ENCODE measurements at places on chromosomes 13 and 19.
A peak's percentile ranks its signal among the peaks of the same experiment; 100 is the strongest.

DNA sequence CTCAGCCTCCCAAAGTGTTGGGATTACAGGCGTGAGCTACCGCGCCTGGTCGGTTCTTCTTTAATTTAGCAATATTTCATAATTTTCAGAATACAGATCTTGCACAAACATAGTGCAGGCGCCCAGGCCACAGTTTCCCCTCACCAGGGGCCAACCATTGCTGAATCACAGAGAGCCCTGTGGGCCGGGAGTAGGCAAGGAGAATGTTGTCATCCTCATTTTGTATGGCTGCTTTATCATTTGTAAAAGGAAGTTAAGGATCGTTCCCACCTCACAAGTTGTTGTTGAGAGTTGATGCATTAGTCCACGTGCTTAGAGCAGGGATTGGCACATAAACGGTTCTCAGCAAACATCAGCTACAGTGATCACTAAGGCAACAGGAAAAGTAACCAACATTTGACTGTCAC is 30.2 kb downstream of the MEIS3 start:
- DNase-seq = no peak

- DNase-seq = peak; percentile 38
Measured at GRCh38 chr19:41264581-41265394, 616 bp downstream of the HNRNPUL1 start.

DNA sequence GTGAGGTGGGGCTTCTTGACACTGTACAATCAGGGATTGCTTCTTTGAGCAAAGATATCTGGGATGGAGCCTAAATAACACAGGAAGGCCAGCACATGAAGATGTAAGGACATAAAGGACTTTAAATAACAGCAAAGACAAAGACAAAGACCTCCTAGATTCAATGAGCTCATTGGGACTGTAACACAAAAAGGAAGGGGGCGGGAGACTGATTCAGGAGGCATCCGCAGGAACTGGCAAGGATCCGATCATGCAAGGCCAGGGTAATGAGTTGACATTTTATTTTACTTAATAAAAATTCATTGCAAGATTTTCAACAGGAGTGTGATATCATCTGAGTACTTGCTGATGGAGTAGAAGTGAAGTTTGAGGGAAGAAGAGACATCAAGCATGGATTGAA is 121.5 kb downstream of the LHFPL6 start:
- DNase-seq = no peak

DNA sequence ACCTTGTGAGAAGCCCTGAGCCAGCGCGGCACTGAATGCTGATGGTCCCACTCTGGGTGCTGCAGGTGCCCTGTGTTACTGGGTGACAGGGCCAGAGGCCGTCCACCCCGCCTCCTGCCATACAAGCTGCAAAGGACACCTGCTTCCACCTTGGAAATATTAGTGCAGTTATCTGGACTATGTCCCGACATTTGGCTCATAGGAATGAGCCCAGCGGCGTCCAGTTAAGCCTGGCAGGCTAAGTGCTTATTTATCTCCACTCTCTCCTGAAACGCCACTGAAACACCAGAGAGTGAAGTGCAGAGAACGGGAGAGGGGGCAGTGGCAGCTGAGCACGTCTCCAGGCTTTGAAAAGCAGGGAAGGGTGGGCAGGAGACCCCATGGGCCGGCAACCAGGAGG is 145.8 kb downstream of the KDM4B start:
- no peak for DNase-seq

- no peak for DNase-seq
Measured at GRCh38 chr19:56946159-56946558, 105.6 kb upstream of the PEG3 start.

DNA sequence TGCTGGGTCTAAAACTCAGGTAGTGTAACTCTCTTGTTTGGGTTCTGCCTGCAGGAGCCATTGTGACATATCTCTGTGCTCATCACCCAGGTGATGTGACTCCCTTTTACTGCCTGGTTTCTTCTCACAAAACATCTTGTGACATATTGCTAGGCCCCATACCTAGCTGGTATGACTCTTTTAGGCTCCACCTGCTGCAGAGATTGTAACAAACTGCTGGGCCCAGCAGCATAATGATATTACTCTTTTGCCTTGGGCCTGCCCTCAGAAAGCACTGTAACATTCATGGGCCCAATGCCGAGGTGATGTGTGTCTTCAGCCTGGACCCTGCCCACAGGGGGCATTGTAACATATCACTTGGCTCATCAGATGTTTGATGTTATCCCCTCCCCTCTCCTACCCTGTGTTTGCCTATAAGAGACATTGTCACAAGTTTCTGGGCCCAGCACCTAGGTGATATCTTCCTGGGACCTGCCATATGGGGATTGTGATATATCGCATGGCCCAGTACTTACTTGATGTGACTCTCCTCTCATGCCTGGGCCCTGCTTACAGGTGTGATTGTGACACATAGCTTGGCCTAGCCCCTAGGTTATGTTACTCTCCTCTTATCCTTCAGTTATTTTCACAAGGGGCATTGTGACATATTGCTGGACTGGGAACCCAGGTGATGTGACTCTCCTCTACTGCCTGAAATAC is 18.0 kb upstream of the ZNF681 start:
- no peak for DNase-seq

- DNase-seq = no peak
Measured at GRCh38 chr13:29567411-29567810, 28.1 kb downstream of the SLC7A1 start.

- no peak for DNase-seq
Measured at GRCh38 chr13:113602291-113602988, 17.9 kb downstream of the TFDP1 start.

DNA sequence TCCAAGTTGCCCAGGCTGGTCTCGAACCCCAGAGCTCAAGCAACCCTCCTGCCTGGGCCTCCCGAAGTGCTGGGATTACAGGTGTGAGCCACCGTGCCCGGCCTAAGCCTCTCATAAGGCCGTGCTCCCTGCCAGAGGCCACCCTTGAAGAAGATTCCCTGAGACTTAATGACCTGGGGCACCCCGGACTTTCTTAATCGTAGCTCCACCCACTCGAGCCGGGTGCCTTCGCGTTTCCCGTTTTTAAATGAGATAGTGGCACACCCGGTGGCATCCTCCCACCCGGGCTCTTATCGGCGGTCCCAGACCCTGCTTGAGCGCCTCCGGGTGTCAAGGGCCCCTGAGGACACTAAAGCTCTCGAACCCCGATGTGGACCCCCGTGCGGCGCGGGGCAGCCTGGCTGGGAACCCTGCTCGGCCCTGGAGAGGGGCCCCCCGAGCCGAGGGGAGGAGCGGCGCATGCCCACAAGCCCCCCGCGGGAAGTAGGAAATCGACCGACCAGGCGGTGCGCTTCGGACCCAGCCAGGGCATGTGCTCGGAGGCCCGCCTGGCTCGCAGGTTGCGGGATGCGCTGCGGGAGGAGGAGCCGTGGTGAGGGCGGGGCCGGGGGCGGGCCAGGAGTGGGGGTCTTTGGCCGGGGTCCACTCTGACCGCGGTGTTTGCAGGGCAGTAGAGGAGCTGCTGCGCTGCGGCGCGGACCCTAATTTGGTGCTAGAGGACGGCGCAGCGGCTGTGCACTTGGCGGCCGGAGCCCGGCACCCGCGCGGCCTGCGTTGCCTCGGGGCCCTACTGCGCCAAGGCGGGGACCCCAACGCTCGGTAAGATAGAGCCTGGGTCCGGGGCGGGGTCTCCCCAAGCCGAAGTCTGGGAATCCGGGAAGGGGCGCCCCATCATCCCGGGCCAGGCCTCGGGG is at the start of gene ANKLE1:
TSS of gene ANKLE1 (plus strand) at position 511 of the 914 bp plus-strand sequence. CDS start at position 531, 20 bp downstream.
- no peak for DNase-seq

DNA sequence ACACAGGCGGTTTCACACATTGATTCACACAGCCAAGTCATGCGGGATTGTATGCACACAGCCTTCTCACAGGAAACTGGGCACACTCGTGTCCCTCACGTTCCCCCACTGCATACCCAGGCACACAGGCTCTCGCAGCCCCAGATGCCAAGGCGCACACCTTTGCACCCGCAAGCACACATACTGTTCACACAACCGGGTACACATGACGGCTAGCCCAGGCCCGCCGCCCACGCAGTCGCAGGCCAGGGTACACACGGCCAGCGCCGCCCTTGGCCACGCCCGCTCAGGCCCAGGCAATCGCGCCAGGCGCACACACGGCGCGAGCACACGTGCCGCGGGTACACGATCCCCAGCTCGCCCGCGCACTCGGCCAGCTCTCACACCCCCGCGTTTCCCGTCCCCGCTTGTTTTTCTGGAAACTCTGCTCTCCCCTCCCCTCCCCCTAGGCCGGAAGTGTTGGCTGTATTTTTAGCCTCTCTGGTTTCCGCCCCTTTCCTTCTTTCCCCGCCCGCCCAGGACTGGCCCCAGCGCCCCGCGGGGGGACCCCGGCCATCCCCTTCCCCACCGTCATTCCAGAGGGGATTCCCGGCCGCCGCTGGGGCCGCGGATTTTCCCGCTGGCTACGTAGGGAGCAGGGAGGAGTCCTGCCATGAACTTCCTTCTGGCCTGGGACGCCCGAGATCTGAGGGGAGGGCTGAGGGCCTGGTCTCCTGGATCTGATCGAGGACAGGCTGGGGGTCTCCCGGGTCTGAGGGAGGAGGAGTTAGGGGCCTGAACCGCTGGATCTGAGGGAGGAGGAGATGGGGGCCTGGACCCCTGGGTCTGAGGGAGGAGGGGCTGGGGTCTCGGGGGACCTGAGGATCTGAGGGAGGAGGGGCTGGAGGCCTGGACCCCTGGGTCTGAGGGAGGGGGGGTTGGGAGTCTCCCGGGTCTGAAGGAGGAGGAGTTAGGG is 4.0 kb upstream of the ZFP36 start:
- peak; percentile 82 for DNase-seq

- DNase-seq = peak; percentile 16
Measured at GRCh38 chr19:5953680-5954213, 24.2 kb downstream of the RANBP3 start.

- DNase-seq = no peak
Measured at GRCh38 chr13:98461486-98462240, 115.2 kb downstream of the STK24 start.

DNA sequence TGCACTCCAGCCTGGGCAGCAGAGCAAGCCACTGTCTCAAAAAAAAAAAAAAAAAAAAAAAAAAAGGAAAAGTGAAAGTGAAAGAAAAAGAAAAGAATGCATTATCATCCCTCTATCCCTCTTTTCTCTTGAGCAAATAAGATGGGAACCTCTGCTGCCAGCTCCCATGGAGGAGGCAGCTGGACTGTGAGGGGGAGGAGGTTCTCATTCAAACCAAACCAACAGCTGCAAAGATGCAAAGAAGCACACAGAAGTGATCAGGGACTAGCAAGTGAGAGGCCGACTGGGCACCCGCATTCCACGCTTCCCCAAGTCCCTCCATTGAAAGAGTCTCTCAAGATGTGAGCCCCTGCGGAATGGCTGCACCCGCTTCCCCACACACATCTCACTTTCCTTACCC is 63.5 kb downstream of the TSHZ3 start:
- DNase-seq = no peak

DNA sequence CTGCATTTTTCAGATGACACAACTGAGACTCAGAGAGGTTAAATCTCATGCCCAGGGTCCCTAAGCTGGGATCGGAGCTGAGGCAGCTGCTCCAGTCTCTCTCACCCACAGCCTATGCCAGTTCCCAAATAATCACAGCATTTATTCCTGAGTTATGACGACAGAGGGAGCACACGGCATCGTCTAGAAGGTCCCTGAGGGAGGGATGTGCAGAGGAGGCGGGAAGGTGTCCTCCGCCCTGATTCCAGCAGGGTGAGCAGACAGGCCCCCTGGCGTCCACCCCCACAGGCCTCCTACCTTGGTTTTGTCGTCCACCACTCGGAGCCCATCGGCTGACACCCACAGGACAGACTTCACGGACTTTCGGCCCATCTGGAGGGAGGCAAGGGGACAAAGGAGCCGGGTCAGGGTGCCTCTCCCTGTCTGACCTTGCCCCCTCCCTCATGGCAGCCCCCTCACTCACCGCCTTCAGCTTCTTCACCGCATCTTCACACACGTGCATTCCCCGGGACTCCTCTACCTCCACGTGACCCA is 8.0 kb downstream of the NUMBL start:
- no peak for DNase-seq

GRCh38 chr13:53622456-53622855 is 593.8 kb downstream of the OLFM4 start:
- no peak for DNase-seq

GRCh38 chr13:37409756-37410155 is 188.8 kb downstream of the POSTN start:
- no peak for DNase-seq

DNA sequence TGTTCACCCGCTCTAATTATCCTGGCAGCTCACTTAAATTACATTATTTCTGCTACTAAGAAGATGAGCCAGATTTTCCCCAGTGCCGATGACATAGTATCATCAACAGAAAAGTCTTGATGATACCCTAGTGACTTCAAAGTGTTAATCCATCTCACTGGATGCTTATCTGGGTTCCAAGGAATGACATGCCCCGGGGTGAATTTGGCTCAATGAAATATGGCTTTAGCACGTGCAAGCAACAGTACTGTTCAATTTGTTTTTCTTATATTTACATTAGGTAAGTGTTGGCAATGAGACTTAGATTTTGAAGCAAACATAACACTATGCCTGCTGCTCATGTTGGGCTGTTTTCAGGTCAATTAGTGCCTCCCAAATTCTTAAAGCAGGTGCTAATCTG is 548.2 kb upstream of the SLITRK1 start:
- no peak for DNase-seq

- DNase-seq = no peak
Measured at GRCh38 chr13:101767131-101767530, 314.7 kb downstream of the ITGBL1 start.

- DNase-seq = no peak
Measured at GRCh38 chr19:34314437-34315313, 50.3 kb upstream of the GPI start.

DNA sequence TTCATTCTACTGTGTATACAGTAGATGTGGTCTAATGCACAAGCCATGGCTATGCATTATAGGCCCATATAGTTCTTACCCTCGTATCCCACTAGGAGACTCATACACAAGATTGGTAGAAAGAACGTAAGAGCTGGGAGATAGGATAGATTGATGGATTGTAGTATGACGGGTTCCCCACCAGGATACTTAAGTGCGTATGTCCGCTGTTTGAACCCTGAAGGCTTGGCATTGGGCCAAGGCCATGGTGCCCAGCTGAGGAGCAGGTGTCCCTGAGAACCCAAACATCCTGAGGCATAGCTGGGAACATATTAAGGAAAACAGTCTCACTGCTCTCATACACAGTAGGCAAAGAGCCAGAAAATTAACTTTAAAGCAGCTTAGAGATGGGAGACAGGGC is 617.5 kb upstream of the KLF12 start:
- DNase-seq = no peak

DNA sequence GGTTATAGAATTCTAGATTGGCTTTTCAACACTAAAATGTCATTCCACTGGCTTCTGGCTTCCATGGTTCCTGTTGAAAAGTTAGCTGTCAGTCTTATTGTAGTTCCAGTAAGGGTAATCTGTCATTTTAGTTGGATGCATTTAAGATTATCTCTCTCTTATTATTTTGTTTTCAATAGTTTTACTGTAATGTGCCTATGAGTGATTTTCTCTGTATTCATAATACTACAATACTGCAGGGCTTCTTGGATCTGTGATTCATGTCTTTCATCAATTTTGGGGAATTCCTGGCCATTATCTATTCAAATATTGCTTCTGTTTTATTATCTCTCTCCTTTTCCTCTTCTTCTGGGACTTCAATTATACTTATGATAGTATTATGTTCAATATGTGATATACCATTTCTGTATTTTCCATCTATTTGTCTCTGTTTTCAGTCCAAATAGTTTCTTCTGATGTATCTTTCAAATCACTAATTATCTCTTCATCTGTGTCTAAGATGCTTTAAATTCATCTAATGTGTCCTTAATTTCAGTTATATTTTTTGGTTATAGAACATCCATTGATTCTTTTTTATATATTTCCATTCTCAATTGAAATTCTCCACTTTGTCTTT is 101.5 kb downstream of the KCTD15 start:
- DNase-seq = no peak

Measured in stimulated activated CD4-positive, alpha-beta T cell treated with anti-CD3 and anti-CD28 coated beads, Interleukin-2, amount 100 ng/mL, for 4 hours (primary cell).